Vagina (tissue), 2 donors: ENCODE measurements at places on chromosomes 2 and 18.

DNA sequence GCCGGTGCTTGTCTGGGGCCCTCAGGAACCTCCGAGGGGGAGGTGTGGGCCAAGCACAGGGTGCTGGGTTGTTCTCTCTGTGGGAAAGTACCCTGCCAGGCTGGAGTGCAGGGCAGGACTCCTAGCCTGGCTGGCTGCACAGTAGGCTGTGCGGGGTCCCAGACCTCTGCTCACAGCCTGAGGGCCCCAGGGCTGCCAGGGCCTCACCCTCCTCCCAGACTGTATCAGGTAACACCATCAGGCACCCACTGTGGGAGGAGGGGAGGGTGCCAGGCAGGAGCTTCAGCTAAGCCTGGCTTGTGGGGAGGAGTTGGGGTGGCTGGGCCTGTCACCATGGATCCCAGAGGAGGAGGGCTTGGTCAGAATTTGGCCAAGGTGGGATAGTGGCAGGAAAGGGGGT, 211.9 kb upstream of the SMAD2 start:
- DNase-seq, result no peak

DNA sequence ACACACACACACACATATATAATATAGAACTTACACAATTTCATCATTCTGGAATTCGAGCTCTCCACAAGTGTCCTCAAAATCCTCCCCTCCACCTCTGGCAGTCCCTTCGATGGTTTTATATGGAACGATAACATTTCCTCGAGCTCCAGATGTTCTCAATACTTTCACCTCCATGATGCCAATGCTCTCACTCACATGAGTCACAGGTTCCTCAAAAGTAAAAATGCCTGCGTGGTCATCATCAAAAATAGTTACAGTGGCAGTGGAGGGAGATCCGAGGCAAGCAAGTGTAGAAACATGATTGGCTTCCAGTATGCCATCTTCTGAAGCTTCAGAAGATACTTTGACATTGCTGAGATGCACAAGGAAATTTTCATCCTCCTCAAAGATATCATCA, 23.5 kb downstream of the SLC8A1 start:
- no peak for DNase-seq

DNA sequence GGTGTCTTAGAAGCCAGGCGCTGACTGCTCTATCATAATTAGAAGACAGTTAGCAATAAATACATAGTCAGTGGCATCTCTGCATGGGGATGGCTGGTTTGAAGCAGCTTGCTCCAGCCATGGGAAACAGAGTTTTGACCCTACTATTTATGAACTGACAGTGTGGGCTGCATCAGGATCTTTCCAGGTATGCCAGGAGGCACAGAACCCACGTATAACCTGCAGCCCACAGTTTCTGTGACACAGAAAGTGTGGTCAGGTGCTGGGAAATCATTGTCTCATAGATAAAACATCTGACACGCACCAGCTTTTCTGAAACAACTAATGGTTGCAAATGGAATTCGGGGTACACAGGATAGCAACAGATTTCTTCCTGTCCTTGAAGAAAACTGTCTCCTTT, 34.7 kb downstream of the INPP4A start:
- no peak for DNase-seq

GRCh38 chr18:36440614-36441013, 143.1 kb downstream of the FHOD3 start:
- DNase-seq, result no peak

DNA sequence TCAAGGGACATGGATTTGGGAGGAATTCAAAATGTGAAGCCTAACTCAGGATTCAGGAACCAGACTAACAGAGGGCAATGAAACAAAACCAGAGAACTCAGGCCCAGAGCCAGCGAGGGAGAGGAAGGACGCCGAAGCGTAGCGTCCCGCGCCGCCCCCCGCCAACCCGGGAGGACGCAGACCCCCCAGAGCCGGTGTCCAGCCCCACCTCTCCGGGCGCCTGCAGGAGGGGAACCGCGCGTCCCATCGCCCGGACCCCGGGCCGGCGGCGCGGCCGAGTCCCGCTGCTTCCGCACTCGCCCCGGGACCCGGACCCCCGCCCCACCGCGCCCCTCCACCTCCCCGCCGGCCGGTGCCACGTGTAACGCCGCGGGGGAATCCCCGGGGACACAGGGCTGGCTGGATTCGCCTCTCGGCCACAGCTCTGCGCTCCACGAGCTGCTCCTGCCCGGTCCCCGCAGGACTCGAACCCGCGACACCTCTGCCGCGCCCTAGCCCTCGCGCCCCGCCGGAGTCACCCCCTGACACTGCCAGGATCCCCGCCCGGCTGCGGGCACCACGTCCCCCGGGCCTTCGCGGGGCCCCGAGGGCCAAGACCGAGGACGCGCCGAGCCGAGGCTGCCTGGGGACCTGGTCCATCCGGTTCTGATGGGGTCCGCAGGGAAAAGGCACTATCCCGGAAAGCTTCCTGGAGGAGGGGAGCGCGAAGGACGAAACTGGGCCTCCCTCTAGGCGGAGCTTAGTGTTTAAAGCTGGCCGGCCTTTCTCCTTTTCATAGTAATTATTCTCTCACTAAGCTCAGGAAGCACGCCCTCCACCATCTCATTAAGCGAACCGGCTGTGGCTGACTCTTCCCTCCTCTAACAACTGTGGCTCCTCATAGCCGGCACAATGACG, 40.4 kb upstream of the FAM124B start:
- no peak for DNase-seq

DNA sequence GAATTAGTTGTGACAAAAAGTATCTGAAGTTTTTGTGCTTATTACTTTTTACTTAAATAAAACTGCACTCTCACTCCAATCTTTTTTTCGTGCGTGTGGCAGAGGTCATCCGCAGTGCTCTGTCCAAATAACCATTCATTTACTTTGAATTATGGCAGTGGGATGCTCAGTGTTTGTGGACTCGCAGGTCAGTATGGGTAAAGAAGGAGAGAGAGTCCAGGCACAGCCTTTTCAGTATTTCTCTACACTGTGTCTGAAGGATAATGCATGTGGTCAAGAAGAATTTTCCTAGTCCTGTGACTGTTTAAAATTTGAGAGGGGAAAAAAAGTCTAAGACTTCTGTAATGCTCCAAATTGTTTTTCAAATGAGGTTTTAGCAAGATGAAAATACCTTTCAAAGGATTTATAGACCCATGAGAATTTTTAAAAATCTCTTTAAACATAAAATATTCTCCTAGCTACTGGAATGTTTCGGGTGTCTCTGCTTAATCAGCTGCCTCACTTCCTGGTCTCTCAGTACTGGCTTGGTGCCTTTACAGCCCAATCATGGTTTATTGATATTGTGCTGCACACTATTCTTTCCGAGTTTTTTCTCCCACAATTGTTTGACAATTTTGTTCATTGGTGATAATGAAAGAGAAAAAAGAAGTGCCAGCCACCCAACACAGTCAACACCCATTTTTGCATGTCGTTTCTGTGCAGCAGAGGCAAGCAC, 453.2 kb downstream of the PTPRM start:
- DNase-seq, result no peak
